ENCODE measurements at places on chromosomes 1 and 21.

GRCh38 chr1:196545222-196545621 is 63.0 kb downstream of the KCNT2 start:
- DNase-seq, result no peak

GRCh38 chr1:229237320-229237719 is 33.6 kb upstream of the RAB4A start:
- DNase-seq, result no peak

GRCh38 chr1:201625226-201625761 is 86.4 kb downstream of the NAV1 start:
- no peak for DNase-seq

DNA sequence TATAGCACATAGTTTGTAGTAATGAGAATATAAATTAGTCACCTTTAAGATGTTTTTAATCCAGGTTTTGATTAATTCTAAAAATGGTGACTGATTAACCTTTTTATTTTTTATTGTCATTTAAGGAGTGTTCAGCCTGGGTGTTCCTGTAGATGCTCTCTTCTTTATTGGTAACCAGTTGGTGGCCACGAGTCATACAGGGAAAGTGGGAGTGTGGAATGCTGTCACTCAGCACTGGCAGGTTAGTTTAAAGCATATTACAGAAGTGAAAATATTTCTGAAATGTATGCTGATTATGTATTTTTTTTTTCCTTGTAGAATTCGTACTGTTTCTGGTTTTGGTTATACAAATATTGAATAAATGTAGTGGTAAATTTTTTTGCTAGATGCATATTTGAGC is 28.1 kb downstream of the KCTD3 start:
- DNase-seq, result no peak

- no peak for DNase-seq
Measured at GRCh38 chr1:111833334-111833733, 77.6 kb downstream of the DDX20 start.

DNA sequence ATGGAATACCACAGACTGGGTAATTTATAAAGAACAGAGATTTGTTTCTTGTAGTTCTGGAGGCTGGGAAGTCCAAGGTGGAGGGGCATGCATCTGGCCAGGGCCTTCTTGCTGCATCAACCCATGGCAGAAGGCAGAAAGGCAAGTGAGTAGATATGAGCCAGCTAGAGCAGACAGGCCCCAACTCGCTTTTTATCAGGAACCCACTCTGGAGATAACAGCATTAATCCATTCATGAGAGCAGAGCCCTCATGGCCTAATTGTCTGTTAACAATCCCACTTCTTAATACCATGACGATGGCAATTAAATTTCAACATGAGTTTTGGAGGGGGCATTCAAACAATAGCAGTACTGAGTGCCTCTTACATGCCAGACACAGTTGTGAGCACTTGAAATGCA is 87.2 kb upstream of the SOX13 start:
- no peak for DNase-seq

- no peak for DNase-seq
Measured at GRCh38 chr1:96416111-96416595, 305.4 kb upstream of the PTBP2 start.

GRCh38 chr1:10555635-10556429 is 81.1 kb downstream of the PEX14 start:
- no peak for DNase-seq

DNA sequence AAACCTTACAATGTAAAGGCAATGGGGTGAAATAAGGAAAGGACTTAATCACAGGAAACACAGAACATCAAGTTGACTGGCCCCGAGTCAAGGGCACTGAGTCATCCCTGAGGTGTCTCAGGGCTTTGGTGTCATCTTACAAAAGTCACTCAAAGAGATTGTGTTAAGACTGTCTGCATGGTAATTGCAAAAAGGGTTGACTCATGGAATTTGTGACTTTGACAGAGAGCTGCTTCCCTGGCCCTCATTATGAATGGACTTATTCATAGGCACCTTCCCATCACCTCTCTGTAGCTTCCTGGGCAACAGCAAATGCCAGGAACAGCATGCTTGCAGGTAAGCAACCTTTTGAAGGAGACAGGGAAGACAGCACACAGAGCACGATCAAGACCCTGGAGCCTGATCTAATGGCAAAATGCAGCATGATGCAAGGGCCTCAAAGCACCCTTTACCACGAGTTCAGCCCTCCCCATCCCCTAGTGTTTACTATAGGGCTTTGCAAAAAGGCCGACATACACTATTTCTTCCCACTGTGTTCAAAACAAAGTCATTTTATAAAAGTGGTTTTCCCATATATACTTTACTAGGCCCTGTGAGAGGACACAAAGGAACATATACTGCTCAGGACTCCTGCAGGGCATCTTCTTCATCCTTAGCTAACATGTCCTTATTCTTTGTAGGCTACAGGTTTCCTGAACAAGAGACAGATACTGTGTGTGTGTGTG is 17.1 kb downstream of the ZP4 start:
- no peak for DNase-seq

DNA sequence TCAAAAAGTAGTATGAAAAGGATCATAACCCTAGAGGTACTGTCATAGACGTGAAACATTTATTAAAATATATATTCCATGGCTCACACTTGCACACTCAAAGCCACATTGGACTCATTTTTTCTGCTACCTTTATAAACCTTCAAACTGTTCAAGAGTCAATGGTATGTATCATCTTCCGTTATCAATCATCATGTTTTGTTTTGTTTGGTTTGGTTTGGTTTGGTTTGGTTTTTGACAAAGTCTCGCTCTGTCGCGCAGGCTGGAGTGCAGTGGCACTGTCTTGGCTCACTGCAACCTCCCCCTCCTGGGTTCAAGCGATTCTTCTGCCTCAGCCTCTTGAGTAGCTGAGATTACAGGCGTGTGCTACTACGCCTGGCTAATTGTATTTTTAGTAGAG is 1.8 kb downstream of the IFNAR2 start:
- DNase-seq, result no peak

DNA sequence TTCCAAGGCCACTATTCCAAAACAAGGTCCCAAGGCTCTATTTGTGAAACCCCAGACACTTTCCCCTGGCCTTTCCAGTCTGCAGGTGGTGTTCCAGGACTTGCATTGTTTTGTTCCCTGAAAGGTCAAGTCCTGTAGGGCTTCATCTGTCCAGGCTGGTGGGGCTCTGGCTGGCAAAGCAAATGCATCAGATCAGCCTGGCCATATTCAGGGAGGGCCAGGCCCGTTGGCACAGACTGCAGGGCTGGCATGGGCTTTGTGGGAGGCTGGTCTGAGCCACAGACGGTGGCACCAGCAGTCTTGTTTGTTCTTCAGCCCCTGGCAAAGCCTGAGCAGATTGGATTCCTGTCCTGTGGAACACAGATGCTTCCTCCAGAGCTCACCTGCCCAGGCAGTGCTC is 93.0 kb downstream of the SPATA46 start:
- no peak for DNase-seq

- DNase-seq, result no peak
Measured at GRCh38 chr1:59415286-59415850, 118.5 kb downstream of the FGGY start.

- no peak for DNase-seq
Measured at GRCh38 chr1:207073906-207074820, 14.5 kb upstream of the C4BPB start.

GRCh38 chr1:214640431-214641213 is 37.6 kb downstream of the CENPF start:
- no peak for DNase-seq

GRCh38 chr1:204077979-204078696 is 5.2 kb downstream of the SOX13 start:
- DNase-seq, result no peak

GRCh38 chr1:110053552-110054428 is 16.7 kb downstream of the ALX3 start:
- peak; percentile 40 for DNase-seq

DNA sequence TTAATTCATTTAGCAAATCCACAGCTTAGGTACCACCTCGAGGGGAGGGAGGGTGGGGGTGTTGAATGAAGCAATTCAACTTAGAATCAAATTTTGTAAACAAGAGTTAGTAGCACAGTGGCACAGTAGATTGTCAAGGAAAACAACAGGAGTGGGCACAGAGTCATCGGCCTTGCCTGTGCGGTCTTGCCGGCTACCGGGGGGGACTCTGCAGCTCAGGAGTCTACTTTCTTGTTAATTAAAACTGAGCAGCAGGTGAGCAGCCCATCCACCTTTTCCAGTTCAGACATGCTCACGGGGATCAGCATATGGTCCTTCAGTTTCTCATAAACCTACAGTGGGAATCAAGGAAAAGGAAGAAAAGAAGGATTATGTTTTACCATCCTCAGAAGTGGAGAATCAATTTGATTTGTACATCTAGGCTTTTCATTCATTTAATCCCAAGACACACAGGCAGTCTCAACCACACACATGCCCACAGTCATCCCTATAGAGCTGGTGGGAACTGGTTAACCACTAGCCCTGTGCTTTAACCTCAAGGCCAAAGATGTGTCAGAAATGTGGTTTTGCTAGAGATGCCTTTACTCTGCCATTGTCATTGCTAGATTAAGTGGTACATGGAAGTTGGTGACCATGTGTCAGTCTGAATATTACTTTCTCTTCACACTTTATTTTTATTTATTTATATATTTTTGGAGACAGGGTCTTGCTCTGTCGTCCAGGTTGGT is 45.0 kb upstream of the BCL10 start:
- no peak for DNase-seq

GRCh38 chr1:89512996-89513720 is 11.5 kb upstream of the LRRC8B start:
- no peak for DNase-seq

DNA sequence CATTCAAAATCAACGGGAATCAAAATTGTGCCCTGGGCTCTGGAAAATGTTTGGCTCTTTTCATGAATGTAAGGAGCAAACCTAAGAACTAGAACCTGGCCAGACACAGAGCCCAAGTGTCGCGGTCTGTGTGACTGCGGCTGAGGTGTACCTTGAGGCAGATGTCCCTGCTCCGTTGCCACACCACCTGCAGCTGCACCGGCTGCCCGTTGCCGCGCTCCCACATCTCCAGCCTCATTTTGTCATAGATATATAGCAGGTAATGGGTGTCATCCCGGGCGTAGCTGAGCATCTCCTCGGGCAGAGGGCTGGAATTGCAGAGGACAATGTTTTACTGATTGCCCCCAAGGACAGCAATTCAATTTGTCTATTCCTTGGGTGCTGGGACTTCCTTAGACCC is 18.7 kb downstream of the EXOSC10 start:
- DNase-seq, result no peak

GRCh38 chr1:147266381-147266780 is 23.9 kb downstream of the CHD1L start:
- DNase-seq, result no peak

- DNase-seq, result no peak
Measured at GRCh38 chr1:193952778-193953374, 766.5 kb upstream of the B3GALT2 start.

GRCh38 chr1:44312399-44313196 is 42.5 kb downstream of the ERI3 start:
- DNase-seq, result no peak

GRCh38 chr1:182677397-182678098 is 6.8 kb downstream of the RGS8 start:
- DNase-seq, result no peak

- DNase-seq, result no peak
Measured at GRCh38 chr1:92430030-92430429, 56.7 kb downstream of the GFI1 start.

DNA sequence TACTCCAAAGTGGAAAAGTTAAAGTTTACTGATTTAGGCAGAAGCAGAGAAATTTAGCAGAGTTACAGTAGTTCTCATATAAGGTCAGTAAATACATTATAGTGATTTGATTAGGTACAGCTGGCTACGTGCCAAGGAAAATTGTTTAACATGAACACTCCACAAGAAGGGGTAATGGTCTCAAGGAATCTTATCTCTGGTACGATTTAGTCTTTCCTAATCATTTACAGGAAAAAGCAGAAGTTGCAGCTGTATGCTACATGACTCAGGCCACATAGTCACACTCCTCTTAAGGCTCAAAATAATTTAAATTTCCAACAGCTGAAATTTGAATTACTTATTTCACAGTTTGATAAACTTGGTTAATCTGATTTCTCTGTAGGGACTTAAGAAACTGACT is 36.9 kb upstream of the OR2B11 start:
- no peak for DNase-seq

GRCh38 chr1:5298376-5298775 is 644.0 kb downstream of the AJAP1 start:
- DNase-seq, result no peak

- DNase-seq, result no peak
Measured at GRCh38 chr1:145690587-145691558, 16.3 kb downstream of the PDZK1 start.

DNA sequence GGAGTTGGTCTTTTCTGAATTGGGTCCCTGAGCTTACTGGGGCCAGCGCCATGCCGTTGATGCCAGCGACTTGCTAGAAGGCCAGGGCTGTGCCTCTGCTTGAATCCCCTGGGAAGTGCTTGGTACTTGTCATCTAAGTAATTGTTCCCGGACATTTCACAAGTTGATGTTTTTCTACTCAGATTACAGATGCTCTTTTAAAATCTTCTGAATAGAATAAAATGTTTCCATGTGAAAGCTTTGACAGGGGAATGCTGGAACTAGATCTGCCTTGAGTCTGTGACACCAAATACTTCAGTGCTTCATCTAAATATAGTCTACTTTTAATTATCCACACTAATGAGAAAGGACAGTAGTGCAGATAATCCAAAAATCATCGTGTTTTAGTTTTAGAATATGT is 38.3 kb downstream of the PTGFRN start:
- DNase-seq, result no peak

DNA sequence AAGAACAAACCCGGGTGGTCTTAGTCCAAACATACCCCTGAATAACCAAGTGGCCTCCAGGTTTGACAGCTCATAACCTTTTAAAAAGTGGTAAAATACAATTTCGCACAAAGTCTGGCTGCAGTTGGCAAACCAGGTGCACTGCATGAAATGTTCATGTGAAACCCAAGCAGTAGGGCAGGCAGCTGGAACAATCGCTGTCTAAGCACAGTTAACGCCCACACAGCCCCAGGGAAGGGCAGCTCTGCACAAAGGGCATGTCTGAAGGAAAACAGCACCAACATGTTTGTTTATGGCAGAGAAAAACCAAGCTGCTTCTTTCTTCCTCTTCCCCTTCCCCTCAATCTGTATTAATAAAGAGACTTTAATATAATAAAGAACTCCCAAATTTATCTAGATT is 49.5 kb downstream of the KIAA1614 start:
- no peak for DNase-seq

- DNase-seq, result peak; percentile 35
Measured at GRCh38 chr1:226063224-226063976, 884 bp downstream of the H3-3A start.

- no peak for DNase-seq
Measured at GRCh38 chr1:192807211-192808162, 1.4 kb upstream of the RGS2 start.

GRCh38 chr1:89815611-89816010 is 5.2 kb upstream of the LRRC8D start:
- DNase-seq, result no peak

DNA sequence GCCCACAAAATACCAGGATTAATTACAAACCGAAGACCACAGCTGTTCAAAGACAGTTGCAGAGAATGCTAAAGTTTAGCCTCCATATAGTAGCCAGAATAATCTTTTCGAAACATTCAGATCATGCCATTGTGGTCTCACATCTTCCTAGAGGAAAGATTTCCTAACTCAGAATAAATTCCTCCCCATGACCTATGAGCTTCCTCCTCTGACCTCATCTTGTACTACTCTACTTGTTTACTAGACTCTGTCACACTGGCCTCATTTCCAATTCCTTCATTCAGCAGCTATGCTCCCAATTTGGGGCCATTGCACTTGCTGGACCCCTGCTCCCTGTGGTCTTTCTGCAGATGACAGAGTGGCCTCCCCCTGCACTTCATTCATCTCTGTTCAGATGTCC is 71.8 kb upstream of the LRRC53 start:
- DNase-seq, result no peak

- no peak for DNase-seq
Measured at GRCh38 chr21:14589855-14590563, 43.9 kb upstream of the SAMSN1 start.
